ENCODE measurements at places on chromosomes 5 and 9.
A peak's percentile ranks its signal among the peaks of the same experiment; 100 is the strongest.

GRCh38 chr9:37915911-37916470 lies 12.1 kb upstream of the SLC25A51 start:
- DNase-seq, result no peak

GRCh38 chr5:176959051-176959450 lies 47.5 kb downstream of the UIMC1 start:
- peak; percentile 81 for DNase-seq

GRCh38 chr9:92711844-92712243 lies 41.9 kb upstream of the IPPK start:
- no peak for DNase-seq

GRCh38 chr5:80238778-80239679 lies 16.8 kb downstream of the SERINC5 start:
- DNase-seq, result peak; percentile 42

DNA sequence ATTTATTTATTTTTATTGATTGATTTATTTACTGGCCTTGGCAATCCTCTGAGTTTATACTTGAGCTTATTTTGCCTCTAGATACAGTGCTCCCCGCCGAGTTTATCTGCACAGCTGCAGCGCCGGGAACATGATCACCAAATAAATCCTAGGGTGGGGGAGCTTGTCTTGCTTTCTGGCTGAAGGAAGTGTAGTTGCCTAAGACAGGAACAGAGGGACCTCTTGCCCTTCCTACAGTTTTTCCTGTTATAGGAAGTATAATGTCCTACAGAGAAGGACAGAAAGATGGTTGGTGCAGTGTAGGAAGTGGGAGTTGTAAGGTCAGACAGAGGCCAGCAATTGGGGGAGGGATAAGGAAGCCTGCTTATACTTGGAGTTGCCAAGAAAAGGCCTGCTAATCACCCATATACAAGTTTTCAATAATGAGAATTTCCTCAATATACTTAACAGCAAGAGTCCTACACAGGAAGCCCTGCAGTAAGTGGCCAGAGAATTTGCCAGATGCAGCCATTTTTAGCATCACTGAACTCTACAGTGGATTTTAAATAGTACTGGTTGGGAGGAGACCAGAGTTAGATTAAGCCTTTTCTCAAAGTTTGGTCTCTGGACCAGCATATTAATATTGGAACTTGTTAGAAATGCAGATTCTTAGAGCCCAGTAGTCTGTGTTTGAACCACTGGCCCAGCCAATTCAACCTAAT lies 7.7 kb downstream of the AOPEP start:
- peak; percentile 49 for DNase-seq

DNA sequence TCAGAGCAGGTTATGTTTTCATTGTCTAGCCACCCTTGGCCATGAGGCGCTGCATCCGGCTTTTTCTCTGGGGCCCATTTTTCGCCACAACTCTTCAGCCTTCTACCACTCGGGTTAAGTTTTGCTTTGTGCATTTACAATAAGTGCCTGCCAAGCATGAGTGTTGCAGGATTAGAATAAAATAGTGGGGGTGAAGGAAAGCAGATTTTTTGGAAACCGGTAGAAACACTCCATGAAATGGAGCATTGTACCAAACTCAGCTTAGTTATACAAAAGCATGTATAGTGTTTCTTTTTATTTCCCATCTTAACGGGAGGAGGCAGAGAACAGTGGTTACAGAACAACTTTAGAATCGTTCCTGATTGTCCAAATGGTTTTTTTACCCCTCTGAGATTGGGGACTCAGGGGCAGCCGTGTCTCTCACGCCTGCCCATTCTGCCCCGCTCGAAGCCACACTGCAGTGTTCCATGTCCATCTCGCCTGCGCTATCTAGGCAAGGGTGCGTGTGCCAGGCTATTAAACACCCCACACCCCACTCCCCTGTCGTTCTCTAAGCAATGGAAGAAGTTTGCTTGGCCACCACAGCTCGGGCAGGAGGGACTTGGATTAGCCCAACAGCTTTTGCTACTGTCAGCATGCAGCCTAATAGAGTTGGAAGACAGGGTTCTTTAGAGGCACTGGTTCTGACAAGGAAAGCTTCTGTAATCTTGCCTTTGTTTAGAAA lies 268.8 kb upstream of the WWC1 start:
- no peak for DNase-seq

DNA sequence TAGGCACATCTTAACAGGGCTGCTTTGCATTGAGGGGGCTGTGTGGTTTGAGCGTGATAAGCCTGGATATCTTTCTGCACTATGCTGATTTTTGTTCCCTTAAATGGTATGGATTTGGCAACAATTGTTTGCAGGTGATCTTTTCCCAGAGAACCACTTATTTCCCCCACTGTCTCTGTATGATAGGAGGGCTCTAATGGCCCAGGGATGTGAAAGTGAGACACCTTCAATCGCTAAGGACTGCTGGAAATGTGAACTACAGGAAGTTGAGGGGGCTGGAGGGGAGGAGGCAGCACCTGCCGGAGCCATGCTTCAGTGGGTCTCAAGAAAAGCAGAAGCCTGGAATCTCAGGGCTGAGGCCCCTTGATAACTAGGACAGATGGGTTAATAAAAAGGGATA lies 29.4 kb downstream of the SYK start:
- no peak for DNase-seq

DNA sequence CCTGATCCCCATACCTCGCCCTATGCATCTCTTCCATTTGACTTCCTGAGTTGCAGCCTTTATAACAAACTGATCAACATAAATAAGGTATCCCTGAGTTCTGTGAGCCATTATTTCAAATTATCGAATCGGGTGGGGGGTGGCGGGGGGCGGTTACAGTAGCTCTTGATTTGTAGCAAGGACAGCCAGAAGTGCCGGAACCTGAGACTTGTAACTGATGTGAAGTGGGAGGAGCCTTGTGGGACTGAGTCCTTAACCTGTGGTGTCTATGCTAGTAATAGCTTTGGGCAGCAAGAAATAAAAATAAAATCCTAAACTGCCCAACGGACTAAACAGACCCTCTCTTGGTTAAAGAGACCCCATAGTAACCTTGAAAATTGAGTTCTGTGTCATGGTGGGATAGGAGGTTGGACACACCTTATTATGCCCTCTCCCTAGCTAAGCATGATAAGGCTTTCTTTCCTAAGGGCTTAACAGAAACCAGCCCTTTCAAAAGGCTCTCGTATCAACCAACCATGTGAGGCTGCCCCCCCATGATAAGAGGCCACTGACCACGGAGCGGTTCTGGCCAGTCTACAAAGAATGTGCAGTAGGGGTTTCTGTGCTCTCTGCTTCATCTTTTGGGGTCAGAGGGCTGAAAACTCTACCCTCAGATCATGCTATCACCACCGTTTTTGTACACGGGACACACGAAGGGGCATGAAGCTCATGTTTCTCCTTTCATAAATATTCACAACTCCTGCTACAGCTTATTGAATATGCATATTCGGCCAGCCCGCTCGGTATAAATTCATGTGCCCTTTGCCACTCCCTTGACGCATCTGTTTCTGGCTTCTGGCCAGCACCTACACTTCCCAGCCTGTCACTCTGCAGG lies 39.5 kb upstream of the IQGAP2 start:
- DNase-seq, result peak; percentile 50

- no peak for DNase-seq
Measured at GRCh38 chr9:17986595-17986994, 407.7 kb downstream of the SH3GL2 start.

- no peak for DNase-seq
Measured at GRCh38 chr9:18319918-18320445, 154.0 kb upstream of the ADAMTSL1 start.

DNA sequence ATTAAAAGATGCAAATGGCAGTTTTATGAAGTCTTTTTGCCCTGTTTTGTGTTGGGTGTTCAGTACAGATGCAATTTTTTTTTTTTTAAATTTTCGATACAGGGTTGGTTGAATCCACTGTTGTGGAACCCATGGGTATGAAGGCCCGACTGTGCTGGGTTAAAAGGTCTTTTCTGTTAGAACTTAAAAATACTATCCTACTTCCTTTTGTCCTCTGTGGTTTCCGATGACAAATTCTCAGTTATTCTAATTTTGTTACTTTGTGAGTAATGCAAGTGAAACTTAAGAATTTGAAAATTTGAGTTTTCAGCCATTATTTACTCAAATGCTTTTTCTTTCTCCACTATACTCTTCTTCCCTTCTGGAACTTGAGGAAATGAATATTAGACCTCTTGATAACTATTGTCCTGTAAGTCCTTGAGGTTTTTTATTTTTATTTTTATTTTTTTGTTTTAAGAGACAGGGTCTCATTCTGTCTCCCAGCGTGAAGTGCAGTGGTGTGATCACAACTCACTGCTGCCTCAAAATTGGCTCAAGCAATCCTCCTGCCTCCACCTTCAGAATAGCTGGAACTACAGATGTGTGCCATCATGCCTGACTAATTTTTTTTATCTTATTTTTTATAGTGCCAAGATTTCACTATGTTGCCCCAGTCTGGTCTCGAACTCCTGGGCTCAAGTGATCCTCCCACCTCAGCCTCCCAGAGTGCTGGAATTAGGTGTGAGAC lies 67.5 kb downstream of the ZCCHC7 start:
- peak; percentile 63 for DNase-seq
